ENCODE measurements at places on chromosomes 16 and 17. TPM values are rescaled to one million over a fixed set of nuclear protein-coding genes. Genes with fewer than 3 reads are reported as not detected.

Gene FSCN2
- total RNA-seq = 2.1 TPM

Gene B3GNT9
- total RNA-seq = 4.1 TPM

Gene TP53TG3F
- total RNA-seq = not detected

Gene SCIMP
- total RNA-seq = 92.2 TPM

Gene CACNG3
- not detected for total RNA-seq

Gene OTOP3
- total RNA-seq = not detected

Gene MAF
- total RNA-seq = 0.13 TPM

Gene ITGB4
- total RNA-seq = 1.6 TPM

Gene ACSF3
- total RNA-seq = 36.1 TPM

Gene BANP
- total RNA-seq = 17.8 TPM

Gene DNAH17
- total RNA-seq = 1.6 TPM

Gene ZP2
- total RNA-seq = not detected

Gene GNAO1
- not detected for total RNA-seq

Gene DLX4
- 0.23 TPM for total RNA-seq

Gene SLC38A8
- total RNA-seq = not detected

Gene LITAFD
- total RNA-seq = not detected

Gene DOC2A
- total RNA-seq = 0.11 TPM

Gene NEUROD2
- not detected for total RNA-seq

Gene KRTAP4-6
- not detected for total RNA-seq

Gene CSH1
- total RNA-seq = not detected

Gene HOXB1
- total RNA-seq = not detected

Gene SEPTIN1
- total RNA-seq = 124 TPM

Gene MLLT6
- 105 TPM for total RNA-seq

Gene TBX4
- not detected for total RNA-seq

Gene CCL8
- total RNA-seq = not detected

Gene SPATA32
- total RNA-seq = 0.21 TPM

Gene MRM3
- 26.9 TPM for total RNA-seq
